ENCODE measurements at places on chromosomes 3 and 15. TPM values are rescaled to one million over a fixed set of nuclear protein-coding genes. Genes with fewer than 3 reads are reported as not detected.

The SCAANT1 gene
- total RNA-seq: not detected

GRCh38 chr3:17090280-17090983 lies 205.7 kb downstream of the PLCL2 start:
- DNase-seq: no peak

- no peak for DNase-seq
These were observed 168.7 kb upstream of the TMCO5A start for GRCh38 chr15:37765786-37766185.

GRCh38 chr3:20043396-20043795 lies 3.1 kb downstream of the KAT2B start:
- DNase-seq: peak; percentile 59

The ACSBG1 gene
- total RNA-seq: not detected

- DNase-seq: no peak
These were observed 61.8 kb downstream of the SLC7A14 start for GRCh38 chr3:170524073-170524472.

DNA sequence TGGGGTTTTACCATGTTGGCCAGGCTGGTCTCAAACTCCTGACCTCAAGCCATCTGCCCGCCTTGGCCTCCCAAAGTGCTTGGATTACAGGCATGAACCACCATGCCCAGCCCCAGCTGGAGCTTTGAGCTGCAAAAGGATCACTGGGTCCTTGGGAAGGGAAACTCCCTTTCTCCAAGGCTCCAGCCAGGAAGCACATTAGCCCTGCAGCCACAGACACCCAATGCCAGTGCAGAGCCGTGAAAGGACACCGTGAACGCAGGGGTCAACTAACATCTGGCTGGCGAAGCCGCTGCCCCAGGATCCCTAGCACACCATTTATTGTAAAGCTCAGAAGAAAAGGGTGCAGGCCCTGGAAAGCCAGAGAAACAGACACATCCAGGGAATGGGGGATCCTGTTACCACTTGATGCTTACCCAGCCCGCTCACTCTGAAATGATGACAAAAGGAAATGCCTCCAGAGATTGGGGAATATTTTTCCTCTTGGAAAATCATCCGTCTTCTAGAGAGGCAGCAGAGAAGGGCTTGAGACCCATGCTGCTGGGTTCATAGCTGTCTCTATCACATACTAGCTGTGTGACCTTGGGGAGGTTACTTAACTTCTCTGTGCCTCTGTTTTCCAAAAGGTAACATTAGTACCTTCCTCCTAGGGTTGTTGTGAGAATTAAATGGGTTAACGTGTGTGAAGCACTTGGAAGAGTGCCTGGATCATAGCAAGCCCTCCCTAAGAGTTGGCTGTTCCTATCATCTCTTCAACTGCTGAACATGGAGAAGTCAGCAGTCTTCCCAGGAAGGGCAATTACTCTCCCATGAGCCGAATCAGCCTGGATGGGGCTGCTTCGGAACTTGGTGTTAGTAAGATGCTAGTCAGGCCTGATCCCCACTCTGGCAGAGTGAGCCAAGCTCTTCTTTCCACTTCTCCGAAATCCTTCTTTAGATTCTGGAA lies 40.8 kb downstream of the LMCD1 start:
- DNase-seq: no peak

The PSTPIP1 gene
- total RNA-seq: 86.7 TPM

DNA sequence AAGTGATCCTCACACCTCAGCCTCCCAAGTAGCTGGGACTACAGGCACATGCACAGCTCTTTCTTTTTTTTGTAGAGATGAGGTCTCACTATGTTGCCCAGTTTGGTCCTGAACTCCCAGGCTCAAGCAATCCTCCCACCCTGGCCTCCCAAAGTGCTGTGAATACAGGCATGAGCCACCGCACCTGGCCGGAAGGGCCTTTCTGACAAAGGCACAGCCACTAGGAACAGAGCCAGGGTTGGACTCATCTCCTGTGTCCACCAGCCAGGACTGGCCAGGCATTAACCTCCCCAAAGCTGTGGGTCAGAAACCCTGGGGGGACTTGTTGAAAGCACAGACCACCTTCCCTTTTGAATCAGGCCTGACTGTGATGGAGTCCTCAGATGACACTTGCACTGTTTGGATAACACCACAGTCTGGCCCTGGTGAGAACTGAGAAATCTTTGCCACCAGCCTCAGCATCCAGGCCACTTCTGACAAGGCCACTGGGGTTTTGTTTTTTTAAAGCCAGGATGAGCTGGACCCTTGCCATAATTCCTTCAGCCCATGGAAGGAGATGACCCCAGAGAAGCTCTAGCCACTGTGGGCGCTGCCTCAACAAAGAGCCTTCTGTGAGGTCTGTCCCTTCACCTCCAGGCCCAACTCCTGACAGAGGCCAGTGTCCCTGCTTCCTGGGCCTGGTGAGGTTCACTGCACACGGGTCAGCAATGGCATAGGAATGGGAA lies 4.8 kb downstream of the TKT start:
- no peak for DNase-seq

- DNase-seq: peak; percentile 56
These were observed 64.2 kb upstream of the MYZAP start for GRCh38 chr15:57527382-57528091.

DNA sequence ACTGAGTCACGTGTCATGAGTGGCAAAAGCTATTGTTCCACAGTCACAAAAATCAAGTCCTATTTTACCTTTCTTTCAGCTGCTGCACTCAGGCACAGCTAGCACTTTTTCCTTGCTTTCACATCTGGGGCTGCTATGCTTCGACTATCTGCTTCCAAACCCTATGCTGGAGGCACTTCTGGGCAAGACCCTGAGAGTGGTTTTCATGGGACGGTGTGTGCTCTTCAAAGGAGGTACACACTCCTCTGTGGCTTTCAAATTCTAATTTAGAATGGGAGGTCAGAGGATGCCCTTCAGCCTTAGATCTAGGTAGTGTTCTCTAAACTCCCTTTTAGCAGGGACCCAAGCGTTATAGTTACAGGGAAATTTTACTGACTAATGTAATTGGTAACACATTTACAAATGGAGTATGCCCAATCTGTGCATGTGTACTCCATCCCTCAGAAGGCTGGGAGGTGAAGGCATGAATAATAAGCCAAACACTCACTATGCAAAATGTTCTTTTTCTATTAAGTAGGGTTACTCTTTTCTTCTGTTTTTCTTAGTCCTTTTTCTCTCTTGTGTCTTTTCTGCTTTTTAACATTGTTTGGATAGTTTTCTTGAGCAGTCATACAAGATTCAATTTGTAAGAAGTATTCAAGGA lies 188.3 kb downstream of the LSAMP start:
- no peak for DNase-seq

- no peak for DNase-seq
These were observed 65.6 kb downstream of the ATP1B3 start for GRCh38 chr3:141942006-141942405.

DNA sequence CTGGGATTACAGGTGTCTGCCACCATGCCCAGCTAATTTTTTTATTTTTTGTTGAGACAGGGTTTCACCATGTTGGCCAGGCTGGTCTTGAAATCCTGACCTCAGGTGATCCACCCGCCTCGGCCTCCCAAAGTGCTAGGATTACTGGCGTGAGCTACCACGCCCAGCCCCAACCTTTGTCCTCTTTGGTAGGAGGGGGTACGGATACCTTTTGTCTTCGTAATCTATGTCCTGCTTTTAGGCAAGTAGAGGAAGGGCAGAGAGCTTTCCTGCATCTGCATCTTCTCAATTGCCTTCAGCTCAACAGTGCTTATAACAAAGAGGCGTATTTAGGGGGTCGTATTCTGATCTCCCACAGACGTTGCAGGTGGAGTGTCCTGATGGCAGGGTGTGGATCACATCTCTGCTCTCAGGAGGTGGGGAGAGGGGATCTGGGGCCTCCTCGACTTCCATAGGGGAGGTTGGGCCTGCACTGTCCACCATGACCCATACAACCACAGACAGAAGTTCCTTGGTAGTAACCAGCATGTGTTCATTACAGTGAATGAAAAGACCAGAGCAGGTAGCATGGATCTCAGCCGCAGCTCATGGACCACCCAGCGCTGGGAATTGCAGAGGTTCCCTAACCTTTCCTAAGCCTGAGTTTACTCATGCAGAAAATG lies 21.4 kb upstream of the KCTD6 start:
- DNase-seq: no peak

The IL20RB gene
- total RNA-seq: 1.2 TPM

DNA sequence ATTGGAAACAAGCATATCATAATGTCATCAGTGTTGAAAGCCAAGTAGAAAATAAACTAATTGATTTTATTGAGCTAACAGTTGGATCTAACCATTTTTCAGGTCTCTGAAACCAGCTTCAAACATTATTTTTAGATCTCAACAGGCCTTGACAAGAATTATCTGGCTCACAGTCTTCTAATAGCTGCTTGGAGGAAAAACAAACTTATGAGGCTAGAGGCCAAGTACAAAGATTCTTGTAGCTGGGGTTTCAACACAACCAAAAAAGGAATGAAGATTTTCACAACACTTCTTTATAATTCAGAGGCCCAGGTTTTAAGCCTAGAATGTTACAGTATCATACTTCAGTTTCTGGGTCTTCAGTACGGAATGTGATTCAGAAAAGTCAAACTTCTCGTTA lies 3.7 kb downstream of the SETMAR start:
- DNase-seq: no peak

DNA sequence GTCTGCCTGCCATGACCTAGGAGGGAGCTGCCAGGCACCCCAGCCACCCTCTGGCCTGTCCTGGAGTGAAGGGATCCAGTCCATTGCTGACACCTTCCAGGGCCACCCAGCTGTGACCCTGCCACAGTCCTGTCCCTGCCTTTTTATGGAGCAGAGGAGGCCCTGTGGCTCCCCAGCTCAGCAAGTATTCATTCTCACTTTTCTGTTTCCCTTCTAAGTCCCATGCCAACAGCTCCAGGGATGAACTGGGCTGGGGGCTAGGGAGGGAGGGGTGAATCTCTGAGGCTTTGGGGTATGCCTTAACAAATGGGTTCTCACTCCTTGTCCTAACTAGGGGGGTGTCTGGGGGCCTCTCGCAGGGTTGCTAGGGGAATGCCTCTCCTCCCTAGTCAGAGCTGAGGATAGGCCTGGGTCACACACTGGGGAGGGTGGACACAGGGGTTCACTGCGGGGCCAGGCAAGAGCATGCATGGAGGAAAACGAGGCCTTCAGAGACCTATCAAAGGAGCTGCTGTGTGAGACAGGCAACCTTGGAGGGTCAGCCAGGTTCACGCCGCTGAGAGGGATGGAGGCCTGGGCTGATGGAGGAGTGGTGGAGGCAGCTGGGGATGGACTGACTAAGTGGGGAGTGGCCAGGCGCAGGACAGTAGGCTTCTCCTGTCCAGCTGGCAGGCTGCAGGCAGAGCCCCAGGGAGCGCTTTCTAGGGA lies 31.8 kb downstream of the EPHB3 start:
- DNase-seq: no peak
